COR-L47 (cell line): ENCODE measurements at places on chromosomes 12 and 14.
A peak's percentile ranks its signal among the peaks of the same experiment; 100 is the strongest.

GRCh38 chr14:36438883-36439282, 81.1 kb downstream of the NKX2-1 start:
- DNase-seq: no peak

DNA sequence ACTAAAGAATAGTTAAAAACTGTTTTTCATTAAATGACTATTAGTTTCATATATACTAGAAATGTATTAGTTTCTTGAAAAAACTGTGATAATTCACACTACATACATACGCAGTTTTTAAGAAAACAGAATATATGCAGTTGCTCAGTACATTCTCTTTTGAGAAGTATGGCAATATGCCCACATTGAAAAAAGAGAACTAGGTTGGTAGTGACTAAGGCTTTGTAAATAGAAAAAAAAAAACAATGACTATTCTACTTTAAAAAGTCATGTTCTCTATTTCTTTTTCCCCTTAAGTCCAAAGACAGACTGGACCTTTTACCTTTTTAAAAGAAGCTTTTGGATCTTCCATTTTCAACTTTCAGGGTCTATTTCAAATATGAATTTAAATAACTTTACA, 25.0 kb downstream of the SNX6 start:
- DNase-seq: no peak

DNA sequence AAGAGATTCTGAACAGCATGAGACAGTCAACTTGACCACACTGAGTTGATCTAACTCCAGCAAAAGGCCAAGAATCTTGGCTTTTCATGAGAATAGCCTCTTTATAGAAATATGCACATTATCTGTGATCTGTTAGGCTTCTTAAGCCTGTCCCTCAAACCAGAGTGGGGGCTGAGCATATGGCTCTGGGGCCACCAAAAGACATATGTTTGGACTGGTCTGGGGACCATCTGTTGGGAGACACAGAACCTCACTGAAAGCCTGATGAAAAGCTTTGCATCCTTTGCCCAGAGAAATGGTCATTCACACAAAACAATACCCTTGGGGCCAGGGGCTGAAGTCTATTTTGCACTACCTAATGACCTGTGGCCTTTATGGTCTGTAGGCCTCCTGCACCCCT, 165.3 kb upstream of the PRMT8 start:
- DNase-seq: no peak

DNA sequence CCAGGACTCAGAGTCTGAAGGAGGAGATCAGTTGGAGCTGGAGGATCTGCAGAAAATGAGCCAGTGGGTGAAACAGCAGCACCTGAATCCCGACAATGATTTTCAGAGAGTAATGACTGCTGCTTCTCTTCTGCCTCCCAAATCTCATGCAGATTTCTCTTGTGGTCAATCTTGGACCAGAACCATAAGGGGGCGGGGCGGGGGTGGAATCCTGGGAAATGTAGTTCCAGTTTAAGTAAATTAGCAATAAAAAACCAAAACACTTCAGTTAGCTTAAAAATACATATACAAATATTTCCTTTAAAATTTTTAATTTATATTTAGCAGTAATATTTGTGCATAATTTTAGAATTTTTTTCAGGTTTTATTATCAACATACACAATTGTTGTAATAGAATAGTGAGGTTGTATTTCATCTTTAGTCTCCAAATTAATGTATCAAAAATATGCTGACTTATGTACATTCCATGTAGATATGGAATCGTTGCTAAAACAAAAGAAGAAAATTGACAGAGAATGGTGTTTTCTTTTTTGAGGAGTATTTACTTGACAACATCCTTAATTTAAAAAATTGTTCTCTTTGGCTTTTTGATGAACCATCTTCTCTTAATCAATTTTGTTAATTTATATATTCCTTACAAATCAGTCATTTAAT, 223.5 kb upstream of the SYT10 start:
- DNase-seq: no peak

DNA sequence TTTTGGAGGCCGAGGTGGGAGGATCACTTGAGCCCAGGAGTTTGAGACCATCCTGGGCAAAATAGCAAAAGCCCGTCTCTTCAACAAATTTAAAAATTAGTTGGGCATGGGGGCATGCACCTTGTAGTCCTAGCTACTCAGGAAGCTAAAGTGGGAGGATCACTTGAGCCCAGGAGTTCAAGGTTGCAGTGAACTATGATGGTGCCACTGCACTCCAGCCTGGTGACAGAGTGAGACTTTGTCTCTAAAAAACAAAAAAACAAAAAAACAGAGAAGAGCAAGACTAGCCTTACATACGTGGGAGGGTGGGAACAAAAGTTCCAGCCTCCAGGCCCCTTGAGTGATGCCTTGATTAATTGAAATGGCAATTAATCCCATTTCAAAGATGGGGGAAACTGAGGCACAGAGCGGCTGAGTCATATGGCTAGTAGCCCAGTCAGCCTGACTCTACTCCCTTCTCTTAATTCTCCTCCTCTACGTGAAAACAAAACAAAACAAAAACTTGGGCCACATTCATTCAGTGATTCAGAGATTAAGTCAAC, 3.3 kb upstream of the FAM222A start:
- no peak for DNase-seq

- no peak for DNase-seq
These were observed 49.0 kb downstream of the LIMA1 start for GRCh38 chr12:50234347-50234746.

DNA sequence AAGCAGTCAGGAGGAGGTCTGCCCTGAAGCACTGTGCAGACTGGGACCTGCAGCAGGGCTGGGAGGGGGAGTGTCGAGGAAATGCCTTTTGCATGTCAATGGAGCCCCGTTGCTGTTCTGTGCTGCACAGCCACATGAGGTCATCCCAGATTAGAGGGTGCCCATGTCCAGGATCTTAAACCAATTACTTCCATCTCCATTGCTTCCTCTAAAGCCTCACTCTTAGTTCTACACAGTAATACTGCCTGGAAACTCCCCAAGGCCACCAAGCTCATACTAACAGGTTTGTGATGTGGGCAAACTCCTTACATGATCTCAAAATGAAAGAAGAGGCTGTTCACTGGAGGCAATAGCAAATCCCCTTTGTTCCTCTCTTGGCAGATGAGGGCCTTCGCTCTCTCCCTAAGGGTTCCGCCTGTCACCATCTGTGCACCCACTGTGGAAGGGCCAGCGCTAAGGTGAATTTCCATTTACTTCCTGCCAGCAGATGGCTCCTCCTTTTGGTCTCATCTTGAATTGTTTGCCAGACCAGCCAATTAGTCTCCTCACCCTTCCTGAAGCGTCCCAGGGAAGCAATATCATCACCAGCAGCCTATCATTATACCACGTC, 35.4 kb upstream of the LTA4H start:
- peak; percentile 15 for DNase-seq

DNA sequence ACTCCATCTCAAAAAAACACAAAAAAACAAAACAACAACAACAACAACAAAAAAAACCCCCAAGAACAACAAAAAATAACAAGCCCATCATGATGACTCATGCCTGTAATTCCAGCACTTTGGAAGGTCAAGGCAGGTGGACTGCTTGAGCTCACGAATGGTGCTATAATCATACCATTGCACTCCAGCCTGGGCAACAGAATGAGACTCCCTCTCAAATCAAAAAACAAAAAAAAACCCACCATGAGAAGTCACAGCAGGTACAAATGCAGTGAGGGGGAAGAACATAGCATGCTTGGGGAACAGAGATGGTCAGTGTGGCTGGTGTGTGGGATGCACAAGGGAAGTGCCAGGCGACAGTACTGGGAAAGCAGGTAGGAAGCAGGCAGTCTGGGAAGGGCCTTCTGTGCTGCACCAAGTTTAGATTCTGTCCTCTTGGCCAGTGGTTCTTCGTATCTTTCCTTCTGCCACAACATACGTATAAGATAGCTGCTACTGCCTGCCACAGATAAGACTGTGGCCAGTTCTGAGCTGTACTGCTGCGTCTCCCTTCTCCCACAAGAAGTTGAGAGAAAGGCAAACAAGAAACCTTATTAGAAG, 28.0 kb downstream of the ATG14 start:
- no peak for DNase-seq

- DNase-seq: no peak
These were observed 175.5 kb downstream of the PTPRO start for GRCh38 chr12:15497671-15498292.

DNA sequence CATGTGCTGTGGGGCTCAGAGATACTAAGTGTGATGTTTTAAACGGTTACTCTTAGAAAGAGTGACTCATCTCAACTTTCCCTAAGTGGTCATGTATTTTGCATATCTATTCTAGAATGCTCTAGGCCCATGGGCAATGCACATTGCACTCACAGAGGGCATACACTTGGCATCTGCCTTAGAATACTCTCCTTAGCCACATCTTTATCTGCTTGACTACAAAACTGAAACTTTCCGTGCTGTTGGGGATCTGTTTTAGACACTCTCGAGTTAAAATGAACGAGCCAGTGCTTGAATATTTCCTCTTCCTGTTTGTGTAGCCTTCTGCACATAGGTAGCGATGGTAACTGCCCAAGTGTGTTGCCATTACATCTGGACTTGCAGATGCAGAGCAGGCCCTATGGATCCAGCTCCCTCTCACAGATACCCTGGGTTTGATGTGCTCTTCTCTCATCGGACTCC, 180.5 kb downstream of the CAND1 start:
- no peak for DNase-seq

DNA sequence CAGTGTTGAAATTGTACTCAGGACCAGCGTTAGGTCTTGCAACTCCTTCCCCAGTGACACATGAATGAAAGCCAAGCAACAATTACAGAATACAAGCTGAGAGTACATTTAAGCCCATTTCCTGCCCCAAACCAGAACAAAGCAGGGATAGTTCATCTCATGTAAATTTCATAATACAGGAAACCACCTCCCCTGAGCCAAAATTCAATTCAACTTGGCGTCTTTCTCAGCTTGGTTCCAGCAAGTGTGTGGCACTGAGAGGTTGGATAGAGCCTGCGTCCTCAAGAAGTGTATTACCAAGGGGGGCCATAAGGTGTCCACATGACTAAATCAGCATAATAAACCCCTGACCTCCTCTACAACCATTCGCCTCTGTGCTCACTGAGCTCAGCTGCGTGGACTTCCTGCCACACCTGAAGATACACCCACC, 278.9 kb upstream of the CRY1 start:
- DNase-seq: no peak

GRCh38 chr12:24954261-24954660, 5.4 kb upstream of the BCAT1 start:
- no peak for DNase-seq

GRCh38 chr12:116920939-116921338, 10.2 kb downstream of the FBXW8 start:
- no peak for DNase-seq

GRCh38 chr12:21301-22189, 45.0 kb upstream of the IQSEC3 start:
- DNase-seq: no peak

DNA sequence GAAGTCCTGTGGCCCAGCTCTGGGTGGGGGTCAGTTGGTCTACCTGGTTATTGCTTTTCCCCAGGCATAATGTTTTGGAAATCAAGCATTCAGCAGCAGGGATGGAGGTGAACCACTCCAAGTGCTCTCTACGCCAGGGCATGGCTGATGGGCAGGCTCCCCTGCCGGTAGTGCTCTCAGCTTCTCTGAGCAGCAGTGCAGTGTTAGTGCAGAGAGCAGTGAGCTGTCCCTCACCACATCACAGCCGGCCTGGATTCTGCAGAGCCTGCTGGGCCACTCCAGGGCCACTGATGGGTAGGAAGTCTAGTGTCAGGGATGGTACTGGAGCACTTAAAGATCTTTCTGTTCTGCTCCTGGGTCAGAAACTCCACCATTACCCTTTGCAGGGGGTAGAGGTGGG, 151.1 kb downstream of the CALM1 start:
- no peak for DNase-seq

- no peak for DNase-seq
These were observed 127.0 kb upstream of the SSTR1 start for GRCh38 chr14:38080696-38081095.

DNA sequence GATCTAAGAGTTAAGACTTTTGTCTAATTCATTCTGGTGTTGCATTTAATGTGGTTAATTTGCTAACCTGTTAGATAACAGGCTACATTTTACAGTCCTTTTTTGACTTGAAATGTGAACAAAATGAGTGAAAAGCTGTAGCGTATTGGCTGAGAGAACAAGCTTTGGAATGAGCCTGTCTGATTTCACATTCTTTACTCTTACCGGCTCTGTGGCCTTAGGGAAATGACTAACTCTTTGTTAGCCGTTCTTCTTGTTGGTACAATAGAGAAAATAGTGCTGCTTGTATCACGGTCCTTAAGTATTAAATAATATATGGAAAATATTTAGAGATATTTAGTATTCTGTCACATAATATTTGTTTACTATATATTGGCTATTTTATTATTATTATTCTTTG, 1.9 kb downstream of the MNAT1 start:
- DNase-seq: no peak

DNA sequence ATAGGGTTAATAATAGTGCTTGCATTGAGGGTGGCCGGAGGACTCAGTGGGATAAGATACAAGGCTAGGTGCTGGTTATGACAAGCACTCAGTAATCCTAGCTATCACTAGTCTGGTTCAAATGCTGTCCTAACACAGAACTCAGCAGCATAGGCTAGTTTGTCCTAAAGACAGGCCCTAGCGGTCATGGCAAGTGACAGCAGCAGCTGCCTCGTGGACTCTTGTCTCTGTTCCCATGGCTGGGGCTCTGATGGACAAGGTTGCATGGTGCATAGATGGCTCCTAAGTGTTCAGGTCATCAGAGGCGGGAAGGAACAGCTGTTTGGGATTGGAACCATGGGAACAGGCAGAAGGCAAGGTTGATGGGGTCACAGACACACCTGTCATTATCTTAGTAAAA, 42.4 kb upstream of the IGF1 start:
- no peak for DNase-seq

- no peak for DNase-seq
These were observed 6.5 kb downstream of the AMDHD1 start for GRCh38 chr12:95949477-95950206.

DNA sequence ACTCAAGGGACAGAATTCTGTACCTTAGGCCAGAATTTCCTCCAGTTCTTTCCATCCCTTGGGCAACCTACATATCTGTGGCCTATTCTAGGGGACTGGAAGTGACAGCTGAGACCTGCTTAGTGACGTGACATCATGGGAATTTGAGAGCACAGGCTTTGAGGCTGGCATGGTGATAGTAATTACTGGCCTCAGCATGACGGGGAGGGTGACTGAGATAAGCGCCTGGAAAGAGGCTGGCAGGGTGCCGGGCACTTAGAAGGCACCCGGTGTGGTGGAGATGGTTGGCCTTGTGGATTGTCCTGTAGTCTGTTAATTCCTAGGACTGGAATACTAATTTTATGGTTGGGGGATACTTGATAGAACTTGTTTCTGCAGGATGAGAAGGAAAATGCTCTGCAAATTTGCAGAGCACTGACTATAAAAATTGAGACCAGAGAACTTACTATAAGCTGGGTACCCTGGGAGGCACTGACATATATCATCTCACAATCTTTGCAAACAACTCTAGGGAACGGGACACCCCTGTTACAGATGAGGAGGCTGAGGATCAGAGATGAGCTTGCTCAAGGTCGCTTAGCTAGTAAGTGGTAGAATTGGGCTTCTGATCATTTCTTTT, 42.2 kb upstream of the TBX3 start:
- no peak for DNase-seq

GRCh38 chr14:29757711-29758233, 169.9 kb downstream of the PRKD1 start:
- no peak for DNase-seq

- DNase-seq: no peak
These were observed 49.7 kb downstream of the LIN52 start for GRCh38 chr14:74134484-74134883.

- DNase-seq: no peak
These were observed 54.0 kb downstream of the TAOK3 start for GRCh38 chr12:118318744-118319143.

- no peak for DNase-seq
These were observed 29.5 kb downstream of the MSRB3 start for GRCh38 chr12:65308006-65308405.
